ENCODE measurements at places on chromosomes 2 and 18.
A peak's percentile ranks its signal among the peaks of the same experiment; 100 is the strongest.

DNA sequence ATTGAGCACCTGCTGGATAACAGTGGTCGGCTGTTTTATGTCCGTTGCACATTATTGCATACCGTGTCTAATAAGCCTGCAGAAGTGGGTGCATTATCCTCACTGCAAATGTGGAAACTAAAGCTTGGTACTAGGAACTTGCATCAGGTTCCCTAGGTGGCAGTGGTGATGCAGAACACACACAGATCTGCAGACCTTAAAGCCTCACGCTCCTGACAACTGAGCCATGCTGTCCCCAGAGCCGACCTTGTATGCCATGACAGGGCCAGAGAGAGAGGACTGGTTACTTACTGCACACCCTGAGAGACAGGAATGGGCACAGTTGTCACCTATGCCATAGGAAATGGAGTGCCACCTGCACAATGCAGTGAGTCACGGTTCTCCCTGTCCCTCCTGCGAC, 151.8 kb downstream of the SH3RF3 start:
- DNase-seq = no peak

- peak; percentile 45 for DNase-seq
Measured at GRCh38 chr2:178280244-178280852, 86.0 kb downstream of the OSBPL6 start.

DNA sequence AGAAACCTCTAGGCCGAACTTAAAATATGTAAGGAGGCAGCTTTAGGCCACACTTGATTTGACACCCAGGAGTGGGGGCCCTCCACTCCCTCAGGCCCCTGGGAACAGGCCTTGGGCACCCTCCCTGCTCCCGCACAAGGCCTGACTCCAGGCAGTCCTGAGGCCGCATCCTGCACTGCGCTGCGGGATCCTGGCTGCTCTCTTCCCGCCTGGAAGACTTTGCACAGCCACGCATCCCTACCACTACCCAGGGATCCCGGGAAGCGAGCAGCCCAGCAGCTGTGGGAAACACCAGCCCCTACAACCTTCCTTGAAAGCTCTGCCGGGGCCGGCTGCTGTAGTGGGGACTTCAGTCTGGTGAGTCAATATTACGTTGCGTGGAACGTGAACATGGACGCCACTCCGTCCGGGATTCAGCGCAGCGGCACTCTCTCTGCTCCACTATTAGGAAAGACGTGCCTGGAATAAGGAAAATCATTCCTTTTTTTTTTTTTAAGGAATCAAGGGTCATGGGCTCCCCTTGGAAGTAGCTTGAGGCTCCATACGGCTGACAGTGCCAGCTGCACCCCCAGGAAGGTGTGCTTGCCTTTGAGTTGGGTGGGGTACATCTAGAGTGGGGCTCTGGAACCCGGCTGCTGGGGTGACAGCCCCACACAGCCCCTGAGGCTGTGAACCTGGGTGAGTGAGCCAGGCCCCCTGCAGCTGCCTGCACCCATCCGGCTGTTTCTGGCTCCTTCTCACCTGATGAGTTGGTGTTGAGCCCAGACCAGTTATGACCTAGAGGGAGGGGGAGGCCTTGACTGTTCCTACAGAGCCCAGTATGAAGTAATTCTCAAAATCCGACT, 119.2 kb upstream of the TMEM18 start:
- no peak for DNase-seq

DNA sequence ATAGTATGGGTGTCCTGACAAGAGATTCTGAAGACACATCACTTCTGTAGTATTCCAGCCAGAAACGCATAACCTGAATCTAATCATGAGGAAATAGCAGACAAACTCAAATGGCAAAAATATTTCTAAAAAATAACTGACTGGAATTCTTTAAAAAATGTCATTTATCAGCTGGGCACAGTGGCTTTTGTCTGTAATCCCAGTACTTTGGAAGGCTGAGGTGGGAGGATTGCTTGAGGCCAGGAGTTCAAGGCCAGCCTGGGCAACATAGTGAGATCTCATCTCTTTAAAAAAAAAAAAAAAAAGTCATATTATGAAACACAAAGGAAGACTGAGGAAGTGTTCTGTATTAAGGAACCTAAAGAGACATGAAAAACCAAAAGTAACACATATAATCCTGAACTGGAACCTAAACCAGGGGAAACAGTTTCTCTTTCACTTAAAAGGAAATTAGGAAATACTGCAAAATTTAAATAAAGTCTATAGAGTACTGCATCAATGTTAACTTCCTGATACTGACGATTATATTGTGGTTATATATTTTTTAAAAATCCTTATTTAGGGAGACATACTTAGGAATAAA, 29.9 kb downstream of the SESTD1 start:
- DNase-seq = no peak

GRCh38 chr2:143564419-143564818, 435.2 kb downstream of the ARHGAP15 start:
- DNase-seq = no peak

DNA sequence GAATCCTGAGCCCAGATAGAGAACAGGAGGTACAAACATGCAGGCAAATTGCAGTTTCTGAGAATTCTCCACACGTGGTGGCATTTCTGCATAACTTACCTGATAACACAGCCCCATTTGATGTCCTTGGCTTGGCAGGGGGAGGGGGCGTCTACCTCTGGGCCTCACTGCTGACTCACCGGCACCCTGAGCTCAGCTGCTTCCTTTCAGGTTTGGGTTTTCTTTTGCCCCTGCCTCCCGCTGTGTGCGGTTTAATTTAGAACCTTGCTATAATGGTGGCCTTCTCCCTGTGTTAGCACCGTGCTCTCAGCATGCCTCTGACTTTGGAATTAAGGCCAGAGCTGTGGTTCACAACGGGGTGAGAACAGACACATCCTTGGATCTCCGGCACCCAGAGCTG, 4.4 kb downstream of the CTIF start:
- no peak for DNase-seq

GRCh38 chr2:64177315-64177714, 33.1 kb upstream of the PELI1 start:
- no peak for DNase-seq

All from T-helper 2 cell (primary cell).